ENCODE measurements at places on chromosomes 6 and 20.

- DNase-seq: no peak
Measured at GRCh38 chr20:43827940-43828562, 86.6 kb upstream of the TOX2 start.

- no peak for DNase-seq
Measured at GRCh38 chr6:13872681-13873080, 52.1 kb upstream of the RNF182 start.

- no peak for DNase-seq
Measured at GRCh38 chr6:78629154-78629721, 238.1 kb upstream of the IRAK1BP1 start.

- no peak for DNase-seq
Measured at GRCh38 chr6:105746509-105746908, 339.6 kb upstream of the PRDM1 start.

DNA sequence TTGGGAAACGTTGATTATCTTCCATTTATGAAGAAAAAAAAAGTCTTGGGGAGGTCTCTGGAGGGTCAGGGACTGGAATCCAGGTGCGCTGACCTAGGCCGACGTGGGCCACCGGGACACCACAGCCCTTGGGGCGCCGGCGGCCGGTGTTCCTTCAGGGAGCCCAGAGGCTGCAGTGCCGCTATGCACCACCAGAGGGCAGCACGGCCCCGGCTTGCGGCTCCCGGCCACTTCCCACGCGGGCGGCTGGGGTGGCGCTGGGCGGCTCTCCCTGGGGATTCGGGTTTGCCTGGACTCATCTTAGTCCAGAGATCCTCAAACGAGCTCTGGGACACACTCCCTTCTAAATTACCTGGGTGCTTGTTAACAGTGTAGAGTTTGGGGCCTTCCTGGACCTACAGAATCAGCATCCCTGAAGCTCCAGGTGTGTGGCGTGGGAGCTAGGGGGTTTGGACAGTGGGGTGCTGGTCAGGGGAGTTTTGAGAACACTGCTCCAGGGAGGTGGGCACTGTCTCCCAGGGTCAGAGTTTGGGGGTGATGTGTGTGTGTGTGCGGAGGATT lies 23.0 kb upstream of the GTSF1L start:
- peak; percentile 84 for DNase-seq

GRCh38 chr6:160394654-160395035 lies 46.5 kb downstream of the SLC22A3 start:
- DNase-seq: no peak

GRCh38 chr6:34236443-34237315 lies at the start of gene HMGA1:
TSS of gene HMGA1 (plus strand) at chr6:34236873. CDS start at chr6:34240781, 3,908 bp downstream.
- DNase-seq: peak; percentile 90

- DNase-seq: no peak
Measured at GRCh38 chr6:47034926-47035325, 7.2 kb downstream of the ADGRF1 start.

DNA sequence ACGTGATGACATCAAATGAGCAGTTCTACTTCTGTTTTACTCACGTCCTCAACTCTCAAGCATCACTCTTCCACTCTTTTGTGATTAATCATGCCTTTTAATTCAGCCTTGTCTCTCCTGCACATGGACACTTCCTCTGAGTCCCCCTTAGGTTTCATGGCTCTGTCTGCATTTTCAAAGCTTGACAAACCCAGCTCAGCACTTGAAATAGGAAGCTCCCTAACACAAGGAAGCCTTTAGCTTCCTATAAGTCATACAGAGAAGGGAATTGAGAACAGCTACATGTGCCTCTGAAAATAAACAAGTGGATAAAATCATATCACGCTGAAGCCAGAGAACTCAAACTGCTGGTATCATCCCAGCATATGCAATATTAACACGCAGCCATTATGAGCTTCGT lies 21.2 kb downstream of the KIF16B start:
- DNase-seq: no peak

DNA sequence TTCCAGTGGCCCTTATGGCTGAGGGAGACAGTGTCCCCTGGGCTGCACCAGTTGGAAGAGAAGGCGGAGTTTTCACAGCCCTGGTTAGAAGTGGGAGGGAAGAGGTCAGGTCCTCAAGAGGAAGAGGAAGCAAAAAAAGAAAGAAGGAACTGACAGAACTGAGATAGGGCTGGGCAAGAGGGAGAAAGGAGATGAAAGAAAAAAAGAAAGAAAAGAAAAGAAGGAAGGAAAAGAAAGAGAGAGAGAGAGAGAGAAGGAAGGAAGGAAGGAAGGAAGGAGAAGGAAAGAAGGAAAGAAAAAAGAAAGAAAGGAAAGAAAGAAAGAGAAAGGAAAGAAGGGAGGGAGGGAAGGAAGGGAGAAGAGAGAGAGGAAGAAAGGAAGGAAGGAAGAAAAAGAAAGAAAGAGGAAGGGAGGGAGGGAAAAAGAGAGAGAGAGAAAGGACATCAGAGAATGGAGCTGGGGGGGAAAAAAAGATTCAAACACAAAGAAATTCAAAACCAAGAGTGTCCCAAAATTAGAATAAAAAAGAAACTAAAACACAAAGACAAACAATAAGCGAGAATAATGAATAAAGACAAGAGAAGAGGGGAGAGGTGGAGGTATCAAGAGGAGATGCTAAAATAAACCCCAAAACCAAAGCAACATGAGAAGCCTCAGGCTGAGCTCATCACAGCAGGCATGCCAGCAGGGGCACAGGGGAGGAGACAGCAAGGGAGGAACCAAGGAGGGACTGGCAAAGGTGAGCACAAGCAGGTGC lies 5.3 kb upstream of the FUCA2 start:
- DNase-seq: no peak

DNA sequence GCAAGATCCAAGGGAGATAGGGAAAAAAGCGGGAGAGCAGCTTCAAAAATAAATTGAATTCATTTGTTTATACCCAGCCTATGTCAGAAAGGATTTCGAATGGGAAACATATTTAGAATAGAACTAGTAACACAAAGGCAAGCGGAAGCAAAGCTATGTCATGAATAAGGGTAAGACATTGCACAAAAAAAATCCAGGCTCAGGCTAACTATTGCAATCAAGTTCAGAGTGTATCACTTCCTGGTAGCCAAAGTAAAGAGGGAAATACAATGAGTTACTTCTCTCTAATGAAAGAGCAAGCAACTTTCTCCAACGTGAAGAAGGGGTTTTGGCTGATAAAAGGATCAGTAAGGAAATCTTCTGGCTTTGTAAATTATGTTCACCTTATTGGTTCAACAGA lies 212.8 kb downstream of the ZMYND8 start:
- no peak for DNase-seq

GRCh38 chr20:25541676-25542075 lies 43.7 kb downstream of the NINL start:
- no peak for DNase-seq

- no peak for DNase-seq
Measured at GRCh38 chr6:131112249-131112648, 23.0 kb upstream of the AKAP7 start.

DNA sequence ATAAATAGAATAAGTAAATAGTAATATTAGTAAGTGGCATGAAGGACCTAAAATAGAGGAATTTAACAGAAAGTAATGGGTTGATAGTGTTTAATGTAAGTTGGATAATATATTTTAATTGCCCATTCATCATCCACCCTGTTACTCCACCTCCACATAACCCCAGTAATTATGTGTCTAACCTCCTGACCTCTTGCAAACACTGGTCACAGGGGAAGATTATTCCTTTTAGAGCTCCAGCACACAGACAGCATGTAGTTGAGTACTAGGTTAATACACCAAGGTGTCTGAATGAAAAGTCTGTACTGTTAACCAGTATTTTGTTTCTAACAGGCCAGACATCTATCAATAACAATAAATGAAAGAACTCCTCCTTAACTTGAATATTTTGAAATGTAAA lies 92.4 kb upstream of the EYS start:
- no peak for DNase-seq

GRCh38 chr20:35791821-35792220 lies 20.0 kb downstream of the PHF20 start:
- no peak for DNase-seq

DNA sequence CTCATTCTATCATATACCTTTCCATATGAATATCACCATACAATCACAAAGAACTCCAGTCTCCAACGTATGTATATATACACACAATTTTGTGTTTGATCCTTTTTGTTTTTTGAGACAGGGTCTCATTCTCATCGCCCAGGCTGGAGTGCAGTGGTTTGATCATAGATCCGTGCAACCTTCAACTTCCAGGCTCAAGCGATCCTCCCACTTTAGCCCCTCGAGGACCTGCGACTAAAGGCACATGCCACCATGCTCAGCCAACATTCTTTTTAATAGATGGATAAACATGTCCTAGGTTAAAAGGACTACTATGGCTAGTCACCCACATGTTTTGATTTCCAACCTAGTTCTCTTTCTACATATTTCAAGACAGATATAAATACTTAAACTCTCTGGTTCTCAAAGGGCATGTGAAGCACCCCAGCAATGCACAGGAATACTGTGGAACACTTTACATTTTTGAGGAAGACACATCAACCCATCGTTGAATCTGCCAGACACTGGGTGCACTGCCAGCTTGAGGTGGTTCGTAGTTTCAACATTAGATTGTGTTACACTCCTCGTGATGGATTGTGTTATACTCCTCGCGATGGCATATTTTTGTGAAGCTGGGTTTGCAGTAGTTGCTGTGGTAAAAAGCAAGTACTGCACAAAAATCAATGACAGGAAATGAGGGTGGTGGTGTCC lies 40.4 kb downstream of the CSNK2A1 start:
- DNase-seq: no peak

DNA sequence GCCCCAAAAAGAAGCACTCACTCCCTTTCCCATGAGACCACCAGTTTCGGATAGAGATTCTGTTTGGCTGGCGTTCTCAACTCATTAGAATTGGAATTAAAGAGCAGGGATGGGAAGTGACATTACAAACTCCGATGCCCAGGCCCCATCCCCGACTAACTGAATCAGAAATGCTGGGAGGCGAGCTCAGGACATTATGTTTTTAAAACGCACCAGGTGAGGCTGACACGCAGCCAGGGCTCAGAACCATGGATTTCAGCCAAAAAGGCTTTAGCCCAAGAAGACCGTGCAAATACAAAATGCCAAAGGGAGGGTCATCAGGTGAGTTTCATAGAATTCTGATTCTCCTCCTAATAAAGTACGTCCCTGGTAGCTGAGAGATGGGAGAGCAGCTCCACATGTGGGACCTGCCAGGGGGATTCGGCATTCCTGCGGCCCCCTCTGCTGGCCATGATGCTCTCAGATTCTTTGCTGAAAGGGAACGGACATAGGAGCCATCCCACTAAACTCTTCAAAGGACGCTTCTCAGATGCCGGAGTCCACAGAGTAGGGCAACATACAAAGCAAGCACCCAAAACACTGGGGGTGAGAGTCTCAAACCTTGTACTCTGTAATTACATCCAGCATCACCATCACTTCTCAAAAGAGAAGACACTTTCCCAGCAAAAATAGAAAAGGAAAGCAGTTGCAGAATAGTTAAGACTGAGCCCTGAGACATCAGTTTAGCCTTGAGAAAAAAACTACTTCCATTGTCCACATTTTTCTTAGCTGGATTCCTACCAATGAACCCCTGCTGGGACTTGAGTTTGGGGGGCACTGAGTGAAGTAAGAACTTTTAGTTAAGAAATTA lies 205.2 kb downstream of the BMP7 start:
- no peak for DNase-seq
